ENCODE measurements at places on chromosomes 1 and 21.

DNA sequence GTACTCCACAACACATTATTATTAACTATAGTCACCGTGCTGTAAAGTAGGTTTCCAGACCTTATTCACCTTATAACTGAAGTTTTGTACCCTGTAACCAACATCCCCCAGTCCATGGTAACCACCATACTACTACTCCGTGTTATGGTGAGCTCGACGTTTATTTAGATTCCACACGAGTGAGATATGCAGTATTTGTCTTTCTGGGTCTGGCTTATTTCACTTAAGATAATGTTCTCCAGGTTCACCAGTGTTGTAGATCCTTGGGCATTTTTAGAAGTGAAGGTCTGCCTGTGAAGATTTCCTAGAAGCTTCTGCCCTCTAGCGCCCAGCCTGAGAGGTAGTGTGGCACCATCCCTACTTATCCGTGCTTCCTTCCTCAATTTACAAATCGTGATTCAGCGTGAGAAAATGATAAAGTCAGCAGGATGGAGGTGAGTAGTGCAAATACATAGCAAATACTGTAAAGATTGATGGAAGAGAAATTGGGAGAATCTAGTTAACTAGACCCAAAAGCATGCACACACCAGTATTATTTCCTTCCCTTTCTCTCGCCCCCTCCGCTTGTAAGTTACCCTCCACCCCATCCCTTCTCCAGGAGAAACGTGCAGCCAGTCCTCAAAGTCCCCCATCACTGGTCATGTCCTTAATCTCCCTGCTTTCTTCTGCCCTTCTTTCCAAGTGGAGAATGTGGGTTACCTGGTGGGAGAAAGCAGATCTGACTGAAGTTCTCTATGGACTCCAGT lies 36.0 kb upstream of the DISC1 start:
- DNase-seq: no peak

DNA sequence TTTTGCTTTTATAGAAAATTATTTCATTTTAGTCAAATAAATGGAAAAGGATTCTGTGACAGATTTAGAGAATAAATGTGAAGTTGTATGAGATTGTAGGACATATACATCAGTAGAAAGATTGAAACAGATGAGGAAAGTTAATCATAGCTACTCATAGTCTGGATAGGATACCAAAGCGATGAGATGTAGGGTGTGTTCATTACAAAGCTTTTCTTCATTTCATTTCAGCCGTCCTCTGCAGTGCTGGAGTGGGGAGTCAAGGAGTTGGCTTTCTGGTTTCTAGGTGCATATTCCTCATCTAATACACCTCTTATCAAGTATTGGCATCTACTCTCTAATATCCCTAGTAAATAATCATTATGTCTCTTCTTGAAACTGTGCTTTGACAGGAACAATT lies 149.5 kb upstream of the NEGR1 start:
- no peak for DNase-seq

GRCh38 chr1:74611887-74612286 lies 61.7 kb downstream of the ERICH3 start:
- no peak for DNase-seq

DNA sequence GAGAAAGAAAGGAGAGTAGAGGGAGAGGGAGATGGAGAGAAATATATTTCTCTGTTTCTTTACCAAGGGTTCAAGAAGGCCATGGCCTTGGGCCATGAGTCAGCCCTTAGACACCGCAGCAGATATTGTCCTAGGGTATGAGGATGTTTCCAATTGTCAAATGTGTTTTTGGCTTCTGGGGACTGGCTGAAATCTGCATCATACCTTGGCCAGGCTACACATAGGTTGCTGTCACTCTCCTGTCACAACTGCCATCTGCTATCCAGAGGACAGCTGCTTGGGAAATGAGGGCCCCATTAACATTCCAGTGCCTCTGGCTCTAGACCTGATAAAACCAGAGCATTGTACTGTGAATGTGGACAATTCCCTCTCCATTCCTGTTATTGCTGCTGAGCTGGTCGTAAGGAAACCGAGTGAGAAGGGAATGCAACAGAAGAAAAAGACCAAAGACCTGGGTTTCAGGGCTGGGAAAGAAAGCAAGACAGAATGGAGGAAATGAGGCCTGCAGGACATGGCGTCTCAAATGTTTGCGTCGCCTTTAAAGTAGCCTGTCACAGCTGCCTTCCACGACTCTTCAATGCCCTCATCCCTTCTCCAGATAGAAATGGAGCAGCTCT lies 8.8 kb upstream of the PIGC start:
- DNase-seq: no peak

DNA sequence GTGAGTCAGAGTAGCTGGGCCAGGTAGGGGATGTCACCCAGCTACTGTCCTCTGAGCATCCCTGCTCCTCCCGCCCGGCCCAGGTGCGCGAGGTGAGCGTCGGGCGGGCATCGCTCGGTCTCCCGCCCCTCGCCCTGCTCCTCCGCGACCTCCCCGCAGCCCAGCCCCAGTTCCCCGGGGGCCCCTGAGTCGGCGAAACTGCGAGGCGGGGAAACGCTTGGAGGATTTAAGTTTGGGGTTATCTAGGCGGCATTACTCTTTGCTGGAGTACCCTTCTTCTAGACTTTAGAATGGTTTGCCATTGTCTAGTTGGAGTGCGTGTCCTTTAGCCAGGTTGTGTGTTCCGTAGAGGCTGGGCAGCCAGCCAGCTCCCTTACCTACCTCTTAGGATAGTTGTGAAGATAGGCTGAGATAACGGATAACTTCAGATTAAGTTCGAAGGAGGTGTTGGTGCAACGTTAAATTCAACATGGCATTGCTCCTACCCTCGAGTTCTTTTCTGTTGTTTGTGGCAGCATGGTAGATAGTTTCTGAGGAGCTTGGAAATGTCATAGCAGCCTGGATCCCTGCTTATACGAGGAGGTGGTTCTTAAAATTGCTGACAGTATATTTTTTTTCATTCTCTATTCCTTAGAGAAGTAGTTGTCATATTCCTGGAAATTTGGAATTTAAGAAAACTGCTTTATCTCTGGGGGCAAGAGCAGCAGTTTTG lies 697 bp downstream of the AGO3 start:
- DNase-seq: no peak

DNA sequence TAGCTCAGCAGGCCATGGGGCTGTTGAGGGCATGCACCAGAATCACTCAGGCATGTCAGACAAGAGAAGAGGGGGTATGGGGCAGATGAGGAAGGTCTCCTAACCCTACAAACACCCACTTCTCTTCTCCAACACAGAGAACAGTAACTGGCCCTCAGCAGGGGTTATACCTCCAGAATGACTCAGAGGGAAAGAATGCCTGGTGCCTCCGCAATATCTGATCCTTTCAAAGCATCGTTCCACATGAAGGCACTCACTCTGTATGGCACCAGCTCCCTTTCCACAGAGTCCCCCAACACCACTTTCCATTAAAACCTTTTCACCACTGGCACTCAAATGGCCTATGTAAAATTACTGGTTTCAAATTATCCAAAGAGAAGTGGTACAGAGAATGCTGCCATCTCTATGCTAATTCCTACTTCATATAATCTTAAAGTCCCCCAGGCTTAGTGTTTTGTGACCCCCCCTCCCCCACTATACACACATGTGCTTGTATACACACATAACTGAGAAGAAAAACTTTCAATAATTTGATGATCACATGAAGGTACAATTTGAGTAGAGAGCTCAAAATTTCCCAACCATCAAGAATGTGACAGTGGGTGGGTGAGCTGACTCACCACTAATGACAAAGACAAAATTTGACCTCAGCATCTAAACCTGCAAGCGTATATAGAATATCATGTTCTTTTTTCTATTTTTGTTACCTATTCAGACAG lies 91.5 kb downstream of the SIPA1L2 start:
- DNase-seq: no peak

GRCh38 chr1:187396929-187397796 lies 568.4 kb downstream of the PLA2G4A start:
- no peak for DNase-seq

- no peak for DNase-seq
Measured at GRCh38 chr21:15804247-15805005, 74.6 kb downstream of the USP25 start.

DNA sequence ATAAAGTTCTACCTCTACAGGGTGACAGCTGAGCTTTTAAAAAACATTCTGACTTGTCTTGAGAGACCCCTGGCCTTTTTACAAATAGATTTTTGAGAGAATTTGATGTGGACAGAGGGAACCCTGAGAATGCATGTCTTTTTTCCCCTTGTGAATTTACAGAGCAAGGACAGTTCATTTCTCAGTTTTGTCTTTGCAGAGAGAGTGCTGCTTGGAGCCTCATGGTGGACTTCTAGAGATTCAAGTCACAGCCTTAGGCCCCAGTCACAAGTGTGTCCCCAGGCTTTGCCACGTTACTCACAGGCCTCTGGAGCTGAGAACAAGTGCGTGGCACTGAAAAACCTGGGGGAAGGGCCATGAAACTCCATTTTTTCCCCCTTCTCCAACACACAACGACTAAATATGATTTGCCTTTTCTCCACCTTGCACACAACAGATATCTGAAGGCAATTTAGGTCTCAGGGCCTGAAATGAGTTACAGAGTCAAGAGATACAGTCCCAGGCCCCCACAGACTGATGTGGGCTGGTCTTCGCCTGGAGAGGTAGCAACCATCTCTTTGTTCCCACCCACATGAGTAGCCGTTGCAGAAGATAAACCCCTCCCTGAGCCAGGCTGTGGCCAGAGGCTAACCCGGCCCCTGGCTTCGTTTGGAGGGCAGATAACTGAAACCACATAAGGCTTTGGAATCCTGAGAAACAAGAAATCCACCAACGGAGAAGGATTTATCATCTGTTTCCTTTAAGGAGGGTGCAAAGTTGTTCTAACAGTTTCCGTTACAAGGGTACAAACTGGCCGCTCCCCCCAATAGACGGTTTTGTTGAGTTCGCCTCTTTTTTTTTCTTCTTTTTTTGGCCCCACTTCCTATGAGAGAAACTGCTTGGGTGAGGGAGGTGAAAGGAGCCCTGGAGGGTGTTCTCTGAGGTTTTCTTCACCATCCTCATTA lies 1.0 kb upstream of the PIGV start:
- DNase-seq: no peak
